ENCODE measurements at places on chromosomes 3 and 15. TPM values are rescaled to one million over a fixed set of nuclear protein-coding genes. Genes with fewer than 3 reads are reported as not detected.

Gene MKRN2OS
- total RNA-seq: not detected

Gene MORC1
- total RNA-seq: not detected

Gene OSBPL10
- 15.5 TPM for total RNA-seq

Gene COLQ
- 0.80 TPM for total RNA-seq

Gene PTX3
- 1.0 TPM for total RNA-seq

Gene TEX9
- 5.0 TPM for total RNA-seq

Gene CLRN1
- total RNA-seq: not detected

Gene GOLGA6B
- total RNA-seq: not detected

Gene MLF1
- 22.0 TPM for total RNA-seq

Gene GADL1
- total RNA-seq: not detected

Gene CTSH
- 47.1 TPM for total RNA-seq

Gene CHSY1
- 20.6 TPM for total RNA-seq

Gene PDCD6IP
- 182 TPM for total RNA-seq

Gene BFSP2
- not detected for total RNA-seq

Gene LRRC34
- total RNA-seq: not detected

Gene MITF
- 5.8 TPM for total RNA-seq

Gene COL7A1
- 227 TPM for total RNA-seq

Gene SYNPR
- total RNA-seq: not detected

Gene TF
- 0.60 TPM for total RNA-seq

Gene CKMT1B
- 2.2 TPM for total RNA-seq

Gene GNAT1
- total RNA-seq: not detected
